ENCODE measurements at places on chromosomes 3 and 15.

DNA sequence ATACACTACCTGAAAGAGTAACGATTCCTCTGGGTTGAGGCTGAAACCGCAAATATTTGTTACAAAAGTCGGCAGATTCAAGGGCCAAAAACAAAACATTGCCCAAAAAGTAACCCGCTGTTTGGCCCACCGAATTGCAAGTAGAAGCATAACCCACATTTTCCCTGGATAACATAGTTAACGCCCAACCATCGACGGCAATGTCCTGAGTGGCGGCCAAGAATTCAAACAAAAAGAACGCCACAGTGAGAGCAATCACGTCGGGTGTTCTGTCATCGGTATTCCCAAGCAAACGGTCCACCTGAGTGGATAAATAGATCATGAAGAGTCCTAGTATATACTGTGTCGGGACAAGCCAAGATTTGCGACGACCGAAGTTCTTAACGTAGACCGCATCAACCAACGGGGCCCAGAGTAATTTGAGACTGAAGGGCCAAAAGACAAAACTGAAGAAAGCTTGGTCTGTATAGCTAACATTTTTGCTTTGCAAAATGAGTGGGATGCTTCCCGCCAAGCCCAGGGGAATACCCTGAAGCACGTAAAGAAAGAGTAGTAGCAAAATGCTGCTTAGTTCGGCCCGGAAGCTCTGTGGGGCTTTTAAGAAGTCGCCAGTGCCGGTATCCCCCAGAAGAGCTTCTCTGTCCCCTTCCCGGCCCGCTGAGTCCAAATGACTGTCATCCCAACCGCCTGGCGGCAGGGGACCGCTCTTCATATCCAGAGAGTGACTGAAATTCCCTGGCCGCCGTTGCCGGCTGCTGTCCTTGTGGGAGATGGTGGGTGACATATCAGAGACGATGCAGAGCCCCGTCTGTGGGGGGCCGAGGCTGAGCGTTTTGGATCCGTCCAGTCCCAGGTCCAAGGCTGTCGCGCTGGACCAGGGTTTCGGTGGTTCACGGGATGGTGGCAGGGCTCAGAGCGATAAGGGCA is 750 bp downstream of the SLC33A1 start:
- DNase-seq = peak; percentile 48

- no peak for DNase-seq
Measured at GRCh38 chr3:193744048-193744821, 151.2 kb downstream of the OPA1 start.

DNA sequence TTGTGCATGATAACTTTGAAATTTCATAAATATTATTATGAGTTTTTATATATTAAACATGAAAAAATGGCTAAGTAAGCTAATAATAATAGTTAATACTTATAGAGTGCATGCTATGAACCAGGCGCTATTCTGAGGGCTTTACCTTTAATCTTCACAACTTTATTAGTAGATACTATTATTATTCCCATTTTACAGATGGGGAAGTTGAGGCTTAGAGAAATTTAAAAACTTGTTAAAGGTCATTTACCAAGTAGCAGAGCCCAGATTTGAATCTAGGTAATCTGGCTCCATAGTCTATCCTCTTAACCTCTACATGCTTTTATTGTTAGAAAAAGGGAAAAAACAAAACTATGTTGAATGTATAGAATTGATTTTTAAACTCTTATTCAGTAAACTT is 60.4 kb downstream of the TRPC1 start:
- no peak for DNase-seq

GRCh38 chr15:90750186-90750585 is 33.0 kb downstream of the BLM start:
- DNase-seq = peak; percentile 61
